NCI-H1048 (cell line): ENCODE measurements at places on chromosomes 16 and 17.

GRCh38 chr17:31609996-31610910, 218.8 kb downstream of the RAB11FIP4 start:
- DNase-seq, result no peak

DNA sequence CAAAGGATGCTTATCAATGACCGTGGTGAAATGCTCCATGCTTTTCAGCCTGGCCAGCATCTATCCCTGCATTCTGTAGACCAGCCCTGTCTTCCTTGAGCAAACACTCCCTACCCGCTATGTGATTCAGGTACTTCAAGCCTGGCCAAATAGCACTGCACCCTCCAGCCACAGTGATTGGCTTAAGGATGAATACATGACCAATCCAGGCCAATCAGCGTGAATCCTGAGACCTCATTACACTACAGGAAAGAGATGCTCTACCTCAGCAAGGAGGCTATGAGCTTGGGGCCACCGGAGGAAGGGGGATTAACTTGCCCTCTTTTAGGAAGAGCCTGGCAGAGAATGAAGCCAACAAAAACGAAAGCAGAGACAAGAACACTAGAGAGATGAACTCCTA, 162.5 kb downstream of the ZNF423 start:
- no peak for DNase-seq

- no peak for DNase-seq
Observed at GRCh38 chr16:55732496-55732895, 76.7 kb downstream of the SLC6A2 start.

- no peak for DNase-seq
Observed at GRCh38 chr17:17924131-17924856, 47.9 kb downstream of the TOM1L2 start.

DNA sequence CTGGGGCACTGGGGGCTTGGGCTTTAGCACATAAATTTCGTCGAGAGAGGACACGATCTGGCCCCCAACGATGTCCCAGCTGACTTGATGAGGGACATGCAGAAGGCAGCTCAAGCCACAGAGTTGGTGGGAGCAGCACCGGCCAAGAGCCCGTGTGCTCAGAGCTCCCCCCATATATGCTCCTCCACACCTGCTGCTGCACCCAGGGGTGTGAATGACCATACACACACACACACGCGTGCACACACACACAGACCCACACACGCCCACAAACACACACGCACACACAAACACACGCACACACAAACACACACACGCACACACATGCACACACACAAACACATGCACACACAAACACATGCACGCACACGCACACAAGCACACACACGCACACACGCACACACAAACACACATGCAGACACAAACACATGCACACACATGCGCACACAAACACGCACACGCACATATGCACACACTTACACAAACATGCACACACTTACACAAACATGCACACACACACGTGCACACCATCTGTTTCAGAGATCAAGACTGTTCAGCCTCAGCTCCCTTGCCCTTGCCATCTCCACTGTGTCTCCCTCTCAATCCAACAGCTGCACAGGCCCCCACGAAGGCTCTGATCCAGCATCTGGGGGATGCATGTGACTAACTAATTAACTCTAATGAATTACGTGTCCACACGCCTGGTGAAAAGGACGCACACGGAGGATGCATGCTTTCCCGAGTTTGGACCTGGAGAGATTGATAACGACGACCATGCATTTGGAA, 85.6 kb upstream of the TNRC6C start:
- no peak for DNase-seq

DNA sequence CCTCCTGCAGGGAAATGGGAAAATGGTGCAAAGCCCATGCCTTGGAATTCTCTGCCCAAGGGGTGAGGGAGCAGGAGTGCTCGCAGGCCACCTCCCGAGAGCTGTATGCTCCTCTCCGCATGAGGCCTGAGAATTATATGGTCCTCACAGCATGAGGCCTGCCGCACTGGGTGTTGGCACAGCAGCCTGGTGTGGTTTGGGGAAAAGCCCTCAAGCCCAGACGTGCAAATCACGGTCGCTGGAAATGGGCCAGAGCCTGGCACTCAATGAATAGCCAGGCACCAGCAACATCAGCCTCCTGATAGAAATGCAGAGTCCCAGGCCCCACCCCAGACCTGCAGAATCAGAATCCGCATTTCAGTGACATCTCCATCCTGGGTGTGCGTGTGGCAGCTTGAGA, 156.4 kb upstream of the FOXF1 start:
- no peak for DNase-seq

DNA sequence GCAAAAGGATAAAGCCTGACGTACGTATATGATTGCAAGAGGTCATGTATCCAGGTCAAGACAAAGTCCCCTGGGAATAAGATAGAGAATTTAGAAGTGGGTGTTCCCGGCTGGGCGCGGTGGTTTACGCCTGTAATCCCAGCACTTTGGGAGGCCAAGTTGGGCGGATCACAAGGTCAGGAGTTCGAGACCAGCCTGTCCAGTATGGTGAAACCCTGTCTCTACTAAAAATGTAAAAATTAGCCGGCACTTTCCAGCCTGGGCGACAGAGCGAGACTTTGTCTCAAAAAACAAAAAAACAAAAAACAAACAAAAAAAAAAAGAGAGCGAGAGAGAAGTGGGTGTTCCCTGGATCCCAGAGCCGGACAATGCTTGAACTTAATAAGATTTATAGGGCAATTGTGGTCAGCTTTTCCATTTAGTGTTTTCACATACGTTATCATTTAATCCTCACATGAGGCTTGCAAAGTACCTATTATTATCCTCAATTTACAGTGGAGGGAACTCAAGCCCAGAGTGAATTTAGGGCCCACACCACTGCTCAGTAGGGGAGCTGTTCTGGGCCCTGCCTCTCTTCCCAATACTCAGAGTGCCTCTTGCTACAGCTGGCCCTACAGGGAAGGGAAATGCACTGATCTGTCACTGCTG, 481 bp upstream of the GLTPD2 start:
- no peak for DNase-seq

- DNase-seq, result no peak
Observed at GRCh38 chr16:65037556-65037955, 84.3 kb downstream of the CDH11 start.

GRCh38 chr16:6286176-6286575, 1046.5 kb upstream of the RBFOX1 start:
- DNase-seq, result no peak

DNA sequence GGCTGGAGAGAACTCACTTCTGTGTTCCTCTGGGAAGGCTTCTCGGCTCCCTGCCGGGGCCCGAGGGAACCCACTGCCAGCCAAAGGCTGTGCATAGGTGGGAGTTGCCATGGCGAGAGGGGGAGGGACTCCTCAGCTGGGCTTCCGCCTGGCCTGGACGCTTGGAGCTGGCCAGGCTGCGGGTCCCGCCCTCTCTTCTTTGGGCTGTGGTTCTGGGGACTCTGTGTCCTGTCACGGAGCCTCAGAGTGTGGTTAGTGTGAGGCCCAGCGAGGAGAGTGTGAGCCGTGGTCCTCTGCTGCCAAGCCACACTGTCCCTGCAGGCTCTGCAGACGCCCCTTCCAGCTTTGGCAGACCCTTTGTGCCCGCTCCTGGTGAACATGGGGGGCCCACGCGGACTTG, 123.1 kb downstream of the OR1D5 start:
- DNase-seq, result no peak

GRCh38 chr16:2985462-2985861, 5.2 kb upstream of the PKMYT1 start:
- DNase-seq, result no peak

- DNase-seq, result no peak
Observed at GRCh38 chr16:85049706-85050305, 22.2 kb downstream of the KIAA0513 start.

DNA sequence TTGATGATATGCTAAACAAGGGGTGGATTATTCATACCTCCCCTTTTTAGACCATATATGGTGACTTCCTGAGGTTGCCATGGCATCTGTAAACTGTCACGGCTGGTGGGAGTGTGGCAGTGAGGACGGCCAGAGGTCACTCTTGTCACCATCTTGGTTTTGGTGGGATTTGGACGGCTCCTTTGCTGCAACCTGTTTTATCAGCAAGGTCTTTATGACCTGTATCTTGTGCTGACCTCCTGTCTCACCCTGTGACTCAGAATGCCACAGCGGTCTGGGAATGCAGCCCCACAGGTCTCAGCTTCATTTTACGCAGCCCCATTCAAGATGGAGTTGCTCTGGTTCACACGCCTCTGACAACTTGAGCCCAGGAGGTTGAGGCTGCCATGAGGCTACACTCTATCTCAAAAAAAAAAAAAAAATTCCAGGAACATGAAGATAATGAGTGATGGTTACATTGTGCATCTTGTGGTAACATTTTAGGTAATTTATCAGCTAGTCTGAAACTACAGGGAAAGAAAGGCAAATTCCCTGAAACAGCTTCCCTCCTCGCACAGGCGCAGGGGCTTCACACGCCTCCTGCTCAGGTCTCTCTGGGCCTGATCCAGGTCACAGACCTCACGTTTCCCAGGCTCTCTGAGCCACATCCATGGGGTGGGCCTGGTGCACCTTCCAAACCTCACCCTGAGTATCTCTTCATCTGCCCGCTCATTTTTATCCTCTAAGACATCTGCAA, 15.3 kb upstream of the UBE2I start:
- no peak for DNase-seq

- DNase-seq, result no peak
Observed at GRCh38 chr16:89505204-89506112, 2.7 kb upstream of the SPG7 start.

GRCh38 chr17:37671028-37671823, 28.0 kb upstream of the DDX52 start:
- DNase-seq, result no peak

- no peak for DNase-seq
Observed at GRCh38 chr17:75691801-75692626, 24.9 kb downstream of the SAP30BP start.
